Activated CD4-positive, alpha-beta memory T cell treated with anti-CD3 and anti-CD28 coated beads for 36 hours (primary cell): ENCODE measurements at places on chromosomes 3 and 15. TPM values are rescaled to one million over a fixed set of nuclear protein-coding genes. Genes with fewer than 3 reads are reported as not detected.

- H3K27ac ChIP-seq = peak within 1 kb of the TSS; percentile 72
- DNase-seq = peak; percentile 65
- peaks cover 66% of the 10 kb centered on the region for H3K27me3 ChIP-seq
- peak within 1 kb of the TSS; percentile 77 for H3K4me3 ChIP-seq
- peaks cover 1% of the 10 kb centered on the region for H3K36me3 ChIP-seq
- H3K4me1 ChIP-seq = peaks cover 44% of the 10 kb centered on the region
Measured at GRCh38 chr3:194135806-194136518, at the start of gene HES1. TSS of gene HES1 (plus strand) at chr3:194136148. CDS start at chr3:194136381, 233 bp downstream.

GRCh38 chr3:138972941-138973340 lies 25.9 kb downstream of the FOXL2NB start:
- H3K36me3 ChIP-seq = no peaks in the 10 kb centered on the region
- H3K27ac ChIP-seq = no peak overlapping the region
- no peaks in the 10 kb centered on the region for H3K4me1 ChIP-seq
- H3K4me3 ChIP-seq = no peak overlapping the region
- H3K27me3 ChIP-seq = peaks cover 23% of the 10 kb centered on the region

RTP4 gene
- total RNA-seq = 1.7 TPM

DNA sequence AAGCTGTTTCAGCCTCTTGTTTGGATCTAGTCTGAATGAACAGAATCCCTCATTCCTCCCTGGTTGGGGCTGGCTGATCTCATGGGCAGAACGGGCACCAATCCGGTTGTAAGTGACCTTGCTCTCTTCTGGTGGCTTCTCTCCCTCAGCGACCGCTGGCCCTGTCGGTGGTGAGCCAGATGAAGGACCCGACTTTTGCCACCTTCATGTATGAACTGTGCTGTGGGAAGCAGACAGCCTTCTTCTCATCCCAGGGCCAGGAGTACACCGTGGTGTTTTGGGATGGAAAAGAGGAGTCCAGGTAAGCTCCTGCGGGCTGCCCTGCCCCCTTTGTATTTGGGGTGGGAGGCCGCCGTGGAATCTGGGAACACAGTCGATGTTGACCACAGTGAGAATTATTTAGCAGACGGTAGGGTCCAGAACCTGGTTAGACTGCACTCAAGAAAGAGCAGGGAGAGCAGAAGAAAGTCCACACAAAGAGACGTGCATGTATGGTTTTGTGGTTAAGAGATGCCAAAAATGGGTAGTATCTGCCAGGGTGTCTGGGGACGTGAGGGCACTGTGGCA lies 138.8 kb downstream of the LRRK1 start:
- DNase-seq = no peak
- no peak overlapping the region for H3K4me3 ChIP-seq
- peaks cover 2% of the 10 kb centered on the region for H3K27me3 ChIP-seq
- no peaks in the 10 kb centered on the region for H3K4me1 ChIP-seq
- no peaks in the 10 kb centered on the region for H3K36me3 ChIP-seq

DNA sequence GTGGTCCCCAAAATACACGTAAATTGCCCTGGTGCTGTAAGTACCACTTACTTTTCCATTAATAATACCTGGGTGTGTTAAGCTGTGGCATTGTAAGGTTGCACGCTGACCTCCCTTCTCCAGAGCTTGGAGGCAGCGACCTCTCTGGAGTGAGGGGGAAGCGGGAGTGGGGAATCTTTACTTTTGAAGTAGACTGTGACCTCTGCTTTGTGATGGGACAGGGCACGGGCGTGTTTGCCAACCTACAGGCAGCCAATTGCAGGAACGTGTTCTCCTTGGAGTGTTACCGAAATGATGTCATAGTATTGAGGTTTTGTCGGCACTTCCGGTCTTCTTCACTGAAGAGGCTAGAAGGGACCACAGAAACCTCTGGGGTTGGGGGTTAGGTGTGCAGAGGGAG lies 227.3 kb upstream of the C2CD4B start:
- H3K27ac ChIP-seq = no peak overlapping the region

DNA sequence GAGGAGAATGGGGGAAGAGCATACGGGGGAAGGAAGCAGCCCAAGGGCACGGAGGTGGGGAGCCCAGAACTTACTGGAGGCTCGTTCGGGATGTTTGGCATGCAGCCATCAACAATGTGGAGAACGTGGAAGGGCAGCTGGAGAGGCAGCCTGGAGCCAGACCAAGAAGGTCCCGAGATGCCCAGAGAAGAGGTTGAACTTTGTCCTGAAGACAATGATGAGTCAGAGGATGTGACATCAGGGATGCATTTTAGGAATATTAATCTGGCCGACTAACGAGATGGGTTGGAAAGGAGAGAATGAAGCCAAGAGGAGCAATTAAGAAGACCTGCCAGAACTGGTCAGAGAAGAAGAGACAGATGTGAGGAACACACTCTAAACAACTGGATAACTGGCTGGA lies 98.2 kb downstream of the SRGAP3 start:
- no peak for DNase-seq
- no peak overlapping the region for H3K4me3 ChIP-seq
- H3K36me3 ChIP-seq = peaks cover 6% of the 10 kb centered on the region
- H3K27me3 ChIP-seq = no peaks in the 10 kb centered on the region

DNA sequence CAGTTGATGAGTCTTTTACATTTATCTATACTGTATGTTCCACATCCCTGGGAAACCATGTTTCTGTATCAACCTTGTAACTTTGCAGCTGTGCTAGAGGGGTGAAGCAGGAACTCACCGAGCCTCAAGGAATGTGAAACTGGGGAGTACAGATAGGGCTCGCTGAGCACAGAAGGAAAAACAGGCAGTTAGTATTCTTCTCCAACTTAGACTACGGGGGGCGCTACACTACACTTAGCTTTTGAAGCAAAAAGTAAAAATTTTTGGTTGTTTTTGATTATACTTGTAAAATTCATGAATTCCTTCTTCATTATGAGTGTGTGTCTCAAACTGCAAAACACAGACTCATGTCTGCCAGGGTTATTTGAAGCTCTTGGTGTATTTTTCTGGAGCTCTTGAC lies 132.7 kb upstream of the RGMA start:
- peaks cover 4% of the 10 kb centered on the region for H3K4me1 ChIP-seq
- H3K4me3 ChIP-seq = no peak overlapping the region
- H3K36me3 ChIP-seq = no peaks in the 10 kb centered on the region
- no peak overlapping the region for H3K27ac ChIP-seq
- H3K27me3 ChIP-seq = peaks cover 13% of the 10 kb centered on the region

DNA sequence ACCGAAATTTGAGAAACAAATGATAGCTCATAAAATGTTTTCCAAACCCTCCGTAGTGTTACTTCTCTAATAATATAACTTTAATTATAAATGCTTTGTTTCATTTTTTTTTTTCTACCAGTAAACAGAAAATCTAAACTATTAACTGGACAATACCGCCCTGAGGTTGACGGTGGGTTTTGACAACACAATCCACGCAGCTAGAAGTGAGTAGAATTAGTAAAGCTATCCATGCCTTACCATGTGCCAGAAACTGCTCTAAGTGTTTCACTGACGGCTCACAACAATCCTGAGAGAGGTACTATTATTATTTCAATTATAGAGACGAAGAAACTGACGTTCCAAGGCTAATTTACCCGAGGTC lies 410 bp downstream of the NDUFAF1 start:
- no peaks in the 10 kb centered on the region for H3K27me3 ChIP-seq
- H3K4me1 ChIP-seq = peaks cover 15% of the 10 kb centered on the region
- DNase-seq = no peak
- H3K4me3 ChIP-seq = peak overlapping the region; percentile 90
- H3K27ac ChIP-seq = peak overlapping the region; percentile 87
- peaks cover 3% of the 10 kb centered on the region for H3K36me3 ChIP-seq
